Activated B cell treated with CpG ODN at 0.5 μM for 24 hours (primary cell): ENCODE measurements at places on chromosomes 1 and 21.

DNA sequence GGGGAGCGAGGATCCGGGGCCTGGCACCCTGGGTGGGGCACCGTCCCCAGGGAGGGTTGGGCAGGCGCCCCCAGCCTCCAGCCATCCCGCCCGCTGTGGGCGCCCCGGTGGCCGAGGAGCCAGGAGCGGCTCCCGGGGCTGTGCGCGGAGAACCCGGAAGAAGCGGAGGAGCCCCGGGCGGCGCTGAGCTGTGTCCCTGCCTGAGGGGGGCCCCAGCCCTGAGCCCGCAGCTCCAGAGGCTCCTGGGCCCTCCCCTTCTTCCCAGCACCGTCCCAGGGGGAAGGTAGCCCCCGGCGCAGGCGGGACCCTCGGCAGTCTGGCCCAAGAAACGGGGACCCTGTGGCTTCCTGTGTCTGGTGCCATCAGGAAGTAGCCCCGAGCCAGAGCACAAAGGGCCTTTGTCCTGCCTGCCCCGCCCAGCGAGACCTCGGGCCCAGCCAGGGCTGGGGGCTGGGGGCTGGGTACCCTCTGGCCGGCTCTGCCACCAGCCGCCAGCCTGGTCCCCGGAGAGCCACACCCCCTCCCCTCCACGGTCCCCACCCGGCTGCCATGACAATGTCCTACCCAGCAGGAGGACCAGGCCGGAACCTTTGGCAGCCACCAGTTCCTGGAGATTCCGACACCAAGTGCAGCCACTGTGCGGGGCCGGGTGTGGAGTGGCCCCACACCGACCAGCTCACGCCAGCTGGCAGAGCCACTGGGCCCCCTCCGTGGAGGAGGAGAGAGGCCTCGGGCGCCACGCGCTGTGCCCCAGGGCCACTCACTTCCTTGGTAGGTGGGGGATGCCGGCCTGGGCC is 15.6 kb upstream of the TTLL10 start:
- peak; percentile 63 for DNase-seq

DNA sequence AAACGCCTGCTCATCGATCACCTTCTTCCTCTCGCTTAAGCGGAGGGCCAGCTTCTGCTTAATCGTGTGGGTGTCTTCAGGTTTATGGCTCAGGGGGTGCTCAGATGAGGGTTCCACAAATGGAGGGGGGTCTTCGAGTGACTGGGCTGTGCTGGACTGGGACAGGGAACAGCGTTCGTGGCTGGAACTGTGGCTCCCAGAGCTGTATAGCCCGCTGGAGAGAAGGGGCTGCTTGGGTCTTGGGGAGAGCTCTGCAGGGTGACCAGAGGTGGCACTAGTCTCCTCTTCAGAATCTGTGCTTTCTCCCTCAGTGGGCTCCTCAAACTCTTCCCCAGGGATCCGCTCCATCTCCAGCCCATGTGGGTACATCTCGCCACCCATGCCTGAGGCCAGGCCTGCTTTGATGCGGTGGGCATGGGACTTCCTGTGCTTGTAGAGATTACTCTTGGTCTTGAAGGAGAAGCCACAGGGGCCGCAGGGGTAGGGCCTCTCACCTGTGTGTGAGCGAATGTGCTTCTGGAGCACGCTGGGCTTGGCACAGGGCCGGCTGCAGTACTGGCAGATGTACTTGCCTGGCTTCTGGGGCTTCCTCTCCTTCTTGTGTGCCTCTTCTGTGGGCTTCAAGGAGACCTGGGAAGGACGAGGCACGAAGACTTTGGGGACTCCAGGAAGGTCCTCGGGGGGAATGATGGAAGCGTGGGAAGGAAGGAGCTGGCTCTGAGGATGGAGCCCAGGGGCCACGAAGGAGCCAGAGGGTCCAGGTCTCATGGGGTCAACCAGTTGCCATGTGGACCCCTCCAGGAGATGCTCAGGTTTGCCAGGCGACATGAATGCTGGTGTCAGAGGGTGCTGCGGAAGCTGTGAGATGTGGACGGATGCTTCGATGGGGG is 99.4 kb upstream of the EDN2 start:
- DNase-seq = no peak

DNA sequence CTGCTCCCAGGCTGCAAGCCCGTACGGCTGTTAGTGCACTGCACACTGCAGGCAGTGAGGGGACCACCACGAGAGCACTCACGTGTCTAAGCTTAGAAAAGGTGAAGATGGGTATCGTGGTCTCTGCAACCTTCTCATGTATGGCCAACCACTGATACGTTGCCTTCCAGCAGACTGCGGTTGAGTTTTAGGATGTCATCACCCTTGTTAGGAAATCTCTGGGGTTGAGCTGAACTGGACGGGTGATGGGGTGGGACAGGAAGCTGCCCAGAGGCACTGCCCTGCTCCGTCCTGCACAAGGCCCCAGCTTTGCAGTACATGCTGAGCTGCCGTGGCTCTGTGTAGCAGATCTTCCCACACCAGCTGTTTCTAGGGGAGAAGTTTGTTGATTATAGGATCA is 43.3 kb downstream of the FAAP20 start:
- DNase-seq = no peak

DNA sequence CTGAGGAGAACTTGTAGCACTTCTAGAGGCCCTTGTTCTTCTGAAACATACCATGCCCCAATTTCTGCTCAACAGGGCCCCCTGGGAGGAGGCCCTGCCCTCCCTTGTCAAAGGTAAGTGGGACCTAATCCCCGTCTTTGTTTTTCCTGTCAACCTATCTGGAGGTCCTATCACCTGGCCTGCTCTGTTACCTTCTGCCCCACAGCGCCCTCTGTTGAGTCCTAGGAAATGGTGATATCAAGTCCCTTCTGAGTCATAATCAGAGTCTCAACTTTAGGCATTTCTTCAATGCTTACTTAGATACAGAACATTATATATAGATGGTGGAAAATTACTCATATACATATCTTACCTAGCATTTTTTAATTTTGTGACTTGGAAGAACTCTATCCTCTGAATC is 28.2 kb upstream of the FCRL4 start:
- DNase-seq = peak; percentile 36

DNA sequence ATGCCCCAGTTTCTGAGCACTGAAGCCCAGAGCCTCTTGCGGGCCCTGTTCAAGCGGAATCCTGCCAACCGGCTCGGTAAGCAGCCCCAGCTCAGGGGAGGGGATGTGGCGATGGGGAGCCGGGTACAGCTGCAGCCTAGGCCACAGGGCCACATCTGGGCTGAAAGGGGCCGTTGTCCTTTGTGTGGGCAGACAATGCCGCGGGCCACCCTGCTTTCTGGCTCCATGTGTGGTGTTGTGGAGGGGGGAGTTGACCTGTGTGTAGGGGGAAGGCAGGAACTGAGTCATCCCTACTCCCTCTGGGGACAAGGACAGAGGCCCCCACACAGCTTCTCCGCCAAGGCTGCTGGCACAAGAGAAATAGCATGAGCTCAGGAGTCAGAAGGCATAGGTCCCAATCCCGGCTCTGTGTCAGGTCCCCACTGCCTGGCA is 26.0 kb downstream of the RPS6KA1 start:
- DNase-seq = no peak

GRCh38 chr1:31666263-31666963 is 21.7 kb upstream of the PEF1 start:
- no peak for DNase-seq

- no peak for DNase-seq
Measured at GRCh38 chr1:168079761-168080160, 57.0 kb downstream of the GPR161 start.

- no peak for DNase-seq
Measured at GRCh38 chr1:34406377-34406776, 229.7 kb downstream of the C1orf94 start.

DNA sequence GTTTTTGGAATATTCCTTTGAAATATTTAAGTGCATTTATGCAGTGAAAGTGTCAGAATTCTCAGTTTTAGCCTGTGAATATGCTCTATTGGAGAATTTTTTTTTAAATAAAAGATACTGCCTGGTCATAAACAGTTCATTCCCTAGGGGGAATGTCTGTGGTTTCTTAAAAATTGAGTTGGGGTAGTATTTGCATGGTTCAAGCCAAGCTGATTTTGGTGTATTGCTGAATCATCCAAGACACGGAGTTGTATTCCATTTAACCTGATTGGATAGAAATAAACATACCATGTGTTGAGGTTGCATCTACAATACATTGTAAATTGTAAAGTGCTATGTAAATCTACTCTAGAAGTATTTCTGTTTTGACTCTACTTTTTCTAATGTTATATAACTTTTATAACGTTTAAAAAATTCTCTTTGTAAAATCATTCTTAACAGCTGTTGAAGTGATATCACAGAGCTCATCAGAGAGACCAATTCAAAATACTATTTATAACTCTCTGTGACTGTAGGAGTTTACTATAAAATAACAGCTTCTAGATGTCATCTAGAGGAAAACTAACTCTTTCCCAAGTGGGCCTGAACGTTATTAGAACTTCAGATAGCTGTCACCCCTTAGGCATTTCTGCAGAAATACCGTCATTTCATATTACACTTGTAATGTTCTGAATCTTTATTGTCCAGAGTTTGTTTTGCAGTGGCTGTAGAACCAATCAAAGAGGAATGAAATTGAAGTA is 199.1 kb downstream of the USP25 start:
- DNase-seq = no peak

GRCh38 chr1:241944300-241944699 is 13.3 kb upstream of the BECN2 start:
- DNase-seq = no peak

DNA sequence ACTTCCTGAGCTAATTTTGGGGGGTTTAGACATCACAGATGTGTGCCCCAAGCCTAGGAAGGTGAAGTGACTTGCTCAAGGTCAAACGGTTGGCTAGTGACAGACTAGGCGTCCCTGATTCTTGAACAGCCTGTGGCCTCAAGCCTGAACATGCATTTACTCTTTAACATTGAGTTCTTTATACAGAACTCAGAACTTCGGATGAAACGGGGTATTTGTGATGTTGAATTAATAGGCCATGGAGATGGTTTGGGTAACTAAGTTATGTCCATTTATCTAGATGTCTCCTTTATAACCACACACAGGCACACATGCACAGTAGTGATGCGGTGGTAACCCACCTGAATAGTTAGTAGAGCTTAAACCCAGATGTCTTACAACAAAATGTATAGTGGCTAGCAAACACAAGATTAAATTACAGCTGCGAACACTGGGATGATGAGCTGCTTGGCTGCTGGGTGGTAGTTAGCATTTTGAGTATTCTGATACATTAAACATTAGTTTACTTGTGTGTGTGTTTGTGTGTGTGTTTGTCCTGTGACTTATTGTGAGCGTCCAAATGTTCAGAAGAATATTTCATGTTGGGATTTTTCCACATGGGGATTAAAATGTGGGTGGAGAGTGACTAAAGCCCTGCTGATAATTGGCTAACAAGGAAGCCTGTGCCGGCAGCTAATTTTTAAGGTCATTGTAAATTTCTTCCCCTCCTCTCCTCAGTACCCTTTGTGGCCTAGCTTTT is 2.3 kb downstream of the ATP1A1 start:
- no peak for DNase-seq

GRCh38 chr1:50841791-50842387 is 118.2 kb downstream of the FAF1 start:
- no peak for DNase-seq

DNA sequence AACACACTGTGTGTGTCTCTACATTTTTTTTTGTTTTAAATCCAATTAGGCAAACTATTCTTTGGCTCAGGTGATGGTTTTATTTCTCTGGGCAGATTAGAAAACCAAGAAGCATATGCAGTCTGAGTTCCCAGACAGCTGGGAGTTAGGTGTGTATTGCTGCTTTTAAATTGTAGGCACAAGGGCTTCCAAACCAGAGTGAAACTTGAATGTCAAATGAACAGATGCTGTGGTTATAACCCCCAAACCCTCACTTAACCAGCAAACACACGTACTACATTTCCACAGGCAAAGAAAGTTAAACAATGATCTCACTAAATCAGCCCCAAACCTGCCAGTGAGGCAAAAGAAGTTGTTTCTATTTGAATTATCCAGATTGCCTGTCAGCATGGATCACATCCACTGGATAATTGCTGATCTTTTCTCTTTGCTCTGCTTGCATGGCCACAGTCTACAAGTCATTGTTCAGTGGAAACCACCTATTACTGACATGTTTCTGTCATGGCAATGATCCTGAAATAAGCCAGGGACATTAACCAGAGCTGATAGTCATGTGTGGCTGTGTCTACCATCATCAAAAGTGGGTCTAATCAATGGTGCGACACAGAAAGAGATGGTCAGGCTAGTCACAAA is 576.5 kb upstream of the PLXNA2 start:
- no peak for DNase-seq

GRCh38 chr1:162562470-162562828 is 927 bp downstream of the UAP1 start:
- DNase-seq = no peak

GRCh38 chr1:219324629-219325367 is 151.1 kb downstream of the LYPLAL1 start:
- no peak for DNase-seq

GRCh38 chr1:21534674-21535378 is 25.6 kb downstream of the ALPL start:
- no peak for DNase-seq

DNA sequence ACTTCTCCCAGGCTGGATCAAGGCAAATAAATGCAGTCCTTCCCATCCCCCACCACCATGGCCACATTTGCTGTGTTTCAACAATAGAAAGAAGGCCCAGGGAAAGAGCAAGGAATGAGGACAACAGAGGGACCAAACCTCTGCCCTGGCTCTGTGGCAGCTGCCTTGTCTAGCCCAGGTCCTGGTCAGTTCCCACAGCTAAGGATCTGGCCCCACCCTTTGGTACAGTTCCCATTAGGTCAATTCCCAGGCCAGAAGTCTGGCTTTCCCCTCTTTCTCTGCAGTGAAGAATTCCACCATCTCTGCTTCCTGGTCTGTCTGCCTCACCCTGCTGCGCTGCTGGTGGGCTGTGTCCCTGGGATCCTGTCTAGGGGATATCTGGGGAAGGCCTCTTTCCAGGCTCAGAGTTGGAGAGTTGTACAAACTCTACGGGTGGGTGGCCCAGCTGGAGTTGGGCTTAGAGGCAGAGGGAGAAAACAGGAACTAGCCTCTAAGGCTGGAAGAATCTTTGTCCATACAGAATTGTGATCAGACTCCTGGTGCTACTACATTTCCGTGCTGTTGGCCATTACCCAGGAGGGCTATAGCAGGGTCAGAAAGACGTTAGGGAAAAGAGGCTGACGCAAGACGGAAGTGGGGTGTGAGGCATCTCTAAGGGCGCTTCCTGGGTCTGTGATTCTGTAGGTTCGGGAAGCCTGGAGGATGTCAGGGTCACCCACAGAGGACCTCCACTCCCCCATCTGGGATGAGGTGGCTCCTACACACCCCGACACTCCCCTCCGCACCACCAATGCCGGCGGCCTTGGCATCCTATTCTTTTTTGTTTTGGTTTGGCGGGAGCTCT is 953 bp upstream of the NDUFS2 start:
- no peak for DNase-seq

- DNase-seq = no peak
Measured at GRCh38 chr1:98700228-98700627, 38.7 kb downstream of the SNX7 start.

GRCh38 chr1:162942916-162943559 is 82.1 kb upstream of the CCDC190 start:
- DNase-seq = no peak
